ENCODE measurements at places on chromosomes 5 and 9. TPM values are rescaled to one million over a fixed set of nuclear protein-coding genes. Genes with fewer than 3 reads are reported as not detected.
A peak's percentile ranks its signal among the peaks of the same experiment; 100 is the strongest.

RMRP gene
- total RNA-seq: 18,417 TPM

ADAMTS13 gene
- 8.8 TPM for total RNA-seq

SPINK13 gene
- not detected for total RNA-seq

ACOT12 gene
- total RNA-seq: not detected

SPAG8 gene
- 0.46 TPM for total RNA-seq

EGFL7 gene
- 38.0 TPM for total RNA-seq

GABRA1 gene
- not detected for total RNA-seq

PCA3 gene
- total RNA-seq: not detected

SPOUT1 gene
- total RNA-seq: 91.8 TPM

IL3 gene
- total RNA-seq: not detected

PCDHA11 gene
- total RNA-seq: 6.6 TPM

DNAJB5 gene
- 38.9 TPM for total RNA-seq

DNA sequence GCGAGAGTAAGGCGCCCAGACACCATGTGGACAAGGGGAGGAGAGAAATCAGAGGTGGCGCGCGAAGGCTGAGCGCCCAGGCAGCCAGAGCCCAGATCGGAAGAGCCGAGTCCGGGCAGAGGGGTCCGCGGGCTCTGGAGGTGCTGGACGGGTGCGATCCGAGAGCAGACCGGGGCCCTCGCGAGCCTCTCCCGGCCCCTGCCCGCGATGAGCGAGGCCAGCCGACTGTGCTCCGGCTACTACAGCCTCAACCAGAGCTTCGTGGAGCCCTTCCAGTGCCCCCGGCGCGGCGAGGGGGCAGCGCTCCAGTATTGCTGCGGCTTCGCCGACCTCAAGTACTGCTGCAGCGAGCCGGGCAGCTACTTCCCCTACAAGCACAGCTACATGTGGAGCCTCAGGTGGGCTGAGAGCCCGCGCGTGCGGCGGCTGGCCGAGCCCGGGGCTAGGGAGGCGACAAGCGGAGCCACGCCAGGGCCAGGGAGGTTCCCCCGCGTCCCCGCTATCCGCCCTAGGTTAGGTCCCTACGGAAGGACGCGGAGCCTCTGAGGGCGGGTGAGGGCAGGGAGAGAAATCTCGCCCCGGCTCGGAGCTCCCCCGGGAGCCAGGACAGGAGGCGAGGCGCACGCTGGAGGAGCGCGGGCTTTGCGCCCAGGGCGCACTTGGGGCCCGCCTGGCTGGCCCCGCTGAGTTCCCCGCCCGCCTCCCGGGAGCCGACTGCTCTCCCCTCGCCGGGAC, at the start of gene SHISAL2B:
TSS of gene SHISAL2B (plus strand) at position 87 of the 735 bp plus-strand sequence. CDS start at position 208, 121 bp downstream.
- DNase-seq: peak; percentile 75

DNA sequence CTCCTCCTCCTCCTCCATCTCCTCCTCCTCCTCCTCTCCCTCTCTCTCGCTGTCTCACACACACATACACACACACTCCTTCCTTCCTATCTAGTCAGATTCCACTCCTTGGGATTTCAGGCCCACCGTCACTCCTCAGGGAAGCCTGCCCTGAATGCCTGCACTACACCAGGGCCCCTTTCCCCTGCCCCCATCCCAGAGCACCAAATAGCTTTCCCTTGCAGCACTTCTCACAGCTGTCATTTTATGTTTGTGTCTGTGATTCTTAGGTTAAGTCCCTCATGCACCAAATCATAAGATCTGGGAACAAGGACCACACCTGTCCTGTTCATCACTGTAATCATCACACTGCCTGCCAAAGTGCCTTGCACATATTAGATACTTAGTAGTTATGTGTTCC, 86.5 kb upstream of the GABRP start:
- DNase-seq: no peak

DNA sequence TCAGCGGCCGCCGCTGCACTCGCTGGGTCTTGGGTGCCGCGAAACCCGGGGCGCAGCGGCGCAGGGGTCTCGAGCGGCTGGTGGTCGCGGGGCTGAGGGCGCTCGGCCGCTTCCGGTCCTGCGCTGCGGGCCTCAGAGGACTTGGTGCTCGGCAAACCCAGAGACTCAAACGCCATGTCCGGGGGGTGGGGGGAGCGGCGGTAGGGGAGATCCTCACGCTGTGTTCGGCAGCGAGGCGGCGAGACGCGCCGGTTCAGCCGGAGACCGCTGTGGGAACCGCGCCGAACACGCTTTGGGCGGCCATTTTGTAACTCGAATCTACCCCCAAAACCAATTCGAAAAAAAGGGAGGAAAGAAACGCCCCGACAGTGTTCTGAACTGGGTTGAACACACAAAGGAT, 317.5 kb upstream of the CDH18 start:
- no peak for DNase-seq

- no peak for DNase-seq
These were observed 19.2 kb upstream of the ACSL6 start for GRCh38 chr5:132030610-132031009.

DNA sequence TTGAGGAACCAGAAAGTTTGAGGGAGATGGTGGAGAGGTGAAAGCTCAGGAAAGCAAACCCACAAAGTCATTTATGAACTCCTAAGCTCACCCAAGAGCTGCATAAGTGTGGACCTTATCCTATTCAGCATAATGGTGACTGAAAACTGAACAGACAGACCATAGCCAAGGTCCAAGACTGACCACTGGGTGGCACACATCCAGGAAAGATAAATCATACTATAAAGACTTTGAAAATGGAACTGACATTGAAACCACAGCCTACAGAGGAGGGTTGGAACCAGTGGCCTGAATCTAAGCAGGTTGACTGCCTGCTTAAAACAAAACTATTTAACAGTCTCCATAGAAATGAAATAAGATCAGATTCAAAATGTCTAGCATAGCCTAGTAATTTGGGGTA, 121.0 kb upstream of the RGS7BP start:
- peak; percentile 28 for DNase-seq

- DNase-seq: no peak
These were observed 654 bp upstream of the TUT7 start for GRCh38 chr9:86354818-86355309.

DNA sequence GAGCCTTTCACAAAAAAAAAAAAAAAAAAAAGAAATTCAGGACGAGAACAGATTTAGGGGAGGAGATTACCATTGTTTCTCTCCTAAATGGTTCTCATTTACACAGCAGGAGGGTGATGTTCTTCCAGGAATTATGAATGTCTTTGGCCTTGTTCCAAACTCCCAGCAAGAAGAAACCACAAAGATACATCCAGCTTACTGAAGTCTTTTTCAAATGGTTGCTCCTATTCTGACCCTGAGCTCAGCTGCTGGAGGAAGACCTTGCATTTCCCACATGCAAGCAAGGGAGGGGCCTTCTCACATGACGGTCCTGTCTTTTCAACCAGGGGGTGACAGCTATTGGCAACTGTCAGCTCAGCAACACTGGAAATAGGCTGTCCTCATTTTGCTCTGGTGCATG, 203.0 kb upstream of the VLDLR start:
- DNase-seq: no peak

GRCh38 chr5:883475-884181, 9.0 kb downstream of the BRD9 start:
- no peak for DNase-seq

DNA sequence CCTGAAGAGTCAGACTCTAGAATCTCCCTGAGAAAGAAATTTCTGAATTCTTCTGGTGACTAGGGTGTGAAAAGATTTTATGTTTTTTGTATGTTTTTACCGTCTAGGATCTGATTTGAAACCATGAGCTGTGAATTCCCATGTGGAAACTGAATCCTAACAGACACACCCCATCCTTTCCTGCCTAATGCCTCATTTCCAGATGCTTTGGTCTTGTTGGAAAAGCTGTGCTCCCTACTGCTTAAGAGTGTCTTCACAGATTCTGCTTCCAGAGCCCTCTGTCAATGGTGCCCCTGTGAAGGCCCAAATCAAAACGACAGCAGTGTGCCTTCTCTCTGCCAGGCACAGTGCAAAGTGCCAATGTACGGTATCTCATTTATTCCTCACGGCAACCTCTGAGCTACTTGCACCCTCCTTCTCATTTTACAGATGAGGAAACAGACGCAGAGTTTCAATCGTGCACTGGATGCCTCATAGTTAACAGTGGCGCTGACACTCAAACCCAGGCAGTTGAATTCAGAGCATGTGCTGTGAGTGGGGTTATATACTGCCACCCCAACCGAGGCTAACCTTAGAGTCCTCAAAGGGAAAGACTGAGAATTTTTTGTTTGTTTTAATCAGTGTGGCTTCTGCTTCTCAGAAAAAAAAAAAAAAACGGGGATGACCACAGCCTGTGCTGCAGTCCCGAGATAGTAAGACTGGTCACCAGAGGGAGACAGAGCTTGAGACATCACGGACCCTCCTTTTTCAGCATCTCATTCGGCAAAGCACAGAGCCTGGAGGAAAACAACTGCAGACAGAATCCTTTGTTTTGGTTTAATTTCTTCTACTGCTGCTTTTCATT, 188.4 kb downstream of the SNCAIP start:
- DNase-seq: peak; percentile 73

- DNase-seq: no peak
These were observed 348.0 kb downstream of the ZNF608 start for GRCh38 chr5:124398460-124398859.

GRCh38 chr5:13809921-13810320, 134.6 kb downstream of the DNAH5 start:
- DNase-seq: no peak

DNA sequence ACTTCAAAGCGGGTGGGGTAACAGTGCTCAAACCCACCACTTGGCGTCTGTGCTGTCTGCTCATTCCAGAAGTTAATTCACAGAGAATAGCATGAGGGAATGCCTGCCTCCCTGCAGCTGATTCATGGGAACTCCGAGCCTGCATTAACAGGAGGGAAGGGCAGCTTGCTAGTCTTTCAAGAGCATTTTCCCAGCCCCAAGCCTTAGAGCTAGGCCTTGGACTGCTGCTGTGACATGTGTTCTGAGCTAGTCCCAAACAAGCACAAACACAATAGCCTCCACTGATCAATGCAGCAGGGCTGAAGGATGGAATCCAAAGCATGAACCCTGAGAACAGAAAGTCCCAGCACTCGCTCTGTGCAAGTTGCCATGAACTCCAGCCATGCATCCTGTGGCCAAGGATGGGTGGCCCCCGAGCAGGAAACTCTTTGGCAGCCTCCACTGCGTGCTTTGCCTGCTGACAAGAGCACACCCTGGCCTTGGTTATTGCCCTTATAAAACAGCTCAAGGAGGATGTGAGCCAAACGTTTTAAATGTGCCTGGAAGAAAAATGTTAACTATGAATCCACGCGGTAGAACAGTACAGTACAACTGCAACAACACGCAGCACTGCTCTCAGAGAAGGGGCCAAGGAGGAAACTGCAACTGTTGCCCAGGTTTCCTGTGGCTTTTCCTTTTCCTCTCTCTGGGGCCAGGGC, 653.1 kb upstream of the KLF4 start:
- DNase-seq: peak; percentile 43

DNA sequence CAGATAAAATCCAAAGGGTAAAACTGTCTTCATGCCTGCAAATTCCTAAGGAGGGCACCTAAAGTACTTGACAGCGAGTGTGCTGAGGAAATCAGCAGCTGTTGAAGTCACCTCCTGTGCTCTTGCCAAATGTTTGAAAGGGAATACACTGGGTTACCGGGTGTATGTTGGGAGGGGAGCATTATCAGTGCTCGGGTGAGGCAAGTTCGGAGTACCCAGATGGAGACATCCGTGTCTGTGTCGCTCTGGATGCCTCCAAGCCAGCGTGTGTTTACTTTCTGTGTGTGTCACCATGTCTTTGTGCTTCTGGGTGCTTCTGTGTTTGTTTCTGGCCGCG, 727 bp upstream of the ADRB2 start:
- DNase-seq: no peak

GRCh38 chr5:160675988-160676387, 176.0 kb downstream of the ATP10B start:
- DNase-seq: no peak

GRCh38 chr9:104950838-104951237, 22.9 kb upstream of the ABCA1 start:
- no peak for DNase-seq

GRCh38 chr9:6051511-6051950, 36.1 kb upstream of the RANBP6 start:
- DNase-seq: no peak

DNA sequence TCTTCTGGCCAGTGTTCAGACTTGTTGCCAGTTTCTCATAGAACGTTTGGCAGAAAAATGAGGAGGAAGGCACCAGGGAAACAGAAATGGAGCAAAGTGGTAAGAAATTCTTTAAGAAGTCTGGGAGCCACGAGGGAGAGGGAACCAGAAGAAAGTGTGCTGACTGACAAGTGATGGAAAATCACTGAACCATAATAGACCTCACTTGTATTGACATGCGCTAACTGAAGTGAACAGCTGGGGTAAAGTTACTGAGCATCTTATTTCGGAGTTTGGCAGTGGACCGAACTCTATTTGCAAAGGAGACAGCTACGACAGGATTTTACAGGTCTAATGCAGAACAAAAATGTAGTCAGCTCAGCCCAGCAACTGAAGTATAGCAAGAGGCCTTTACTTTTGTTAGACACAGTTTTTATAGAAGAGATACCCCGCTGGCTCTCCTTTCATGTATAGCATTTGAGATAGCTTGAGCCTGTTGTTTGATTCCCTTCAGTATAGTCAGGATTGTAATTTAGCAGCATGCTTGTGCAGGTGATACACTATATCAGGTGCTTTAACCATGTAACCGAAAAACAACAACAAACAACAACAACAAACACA, 53.6 kb downstream of the HMHB1 start:
- DNase-seq: no peak

DNA sequence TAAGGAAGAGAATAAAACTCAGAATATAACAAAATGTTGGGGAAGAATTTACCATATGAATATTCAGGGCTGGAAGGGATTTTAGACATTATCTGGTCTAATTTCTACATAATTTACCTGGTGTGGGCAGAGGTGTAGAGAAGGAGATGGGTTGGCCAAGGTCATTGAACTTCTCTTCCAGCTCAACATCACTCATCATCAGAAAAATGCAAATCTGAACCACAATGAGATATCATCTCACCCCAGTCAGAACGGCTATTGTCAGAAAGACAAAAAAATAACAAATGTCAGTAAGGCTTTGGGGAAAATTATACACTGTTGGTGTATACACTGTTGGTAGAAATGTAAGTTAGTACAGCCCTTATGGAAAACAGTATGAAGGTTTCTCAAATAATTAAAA, 121.7 kb downstream of the PTTG1 start:
- DNase-seq: no peak

GRCh38 chr9:84327184-84327583, 13.4 kb downstream of the SLC28A3 start:
- no peak for DNase-seq

- DNase-seq: no peak
These were observed 7.8 kb downstream of the GZMA start for GRCh38 chr5:55110217-55110616.

DNA sequence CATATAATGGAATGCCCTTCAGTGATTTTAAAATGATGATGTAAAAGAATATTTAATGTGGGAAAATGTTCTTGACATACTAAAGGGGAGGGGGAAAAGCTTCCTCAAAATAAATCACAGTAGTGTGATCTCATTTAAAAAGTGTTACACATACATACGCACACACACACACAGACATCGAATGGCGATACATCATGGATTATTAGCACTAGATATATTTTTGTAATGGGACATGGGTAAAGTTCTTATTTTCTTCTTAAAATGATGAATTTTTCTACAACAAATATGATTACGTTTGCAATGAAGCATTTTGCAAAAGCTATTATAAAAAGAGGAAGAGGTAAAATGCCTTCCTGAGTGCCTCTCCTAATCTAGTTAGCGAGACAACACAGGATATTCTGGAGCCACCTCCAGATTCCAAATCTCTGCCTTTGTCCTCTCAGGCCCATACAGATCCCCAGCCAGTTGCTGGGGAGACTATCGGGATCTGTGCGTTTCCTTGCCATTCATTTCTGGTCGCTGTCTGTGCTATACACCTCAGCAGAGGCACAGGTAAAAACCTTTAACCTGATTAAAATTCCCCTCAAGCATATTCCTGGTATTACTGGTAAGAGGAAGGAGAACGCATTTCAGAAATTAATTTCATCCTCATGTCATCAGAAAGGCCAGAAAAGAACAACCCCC, 69.6 kb downstream of the SLC28A3 start:
- no peak for DNase-seq

All from H9 (cell line).